ENCODE measurements at places on chromosomes 1 and 21.

- DNase-seq: no peak
Observed at GRCh38 chr1:202130297-202130721, 7.6 kb downstream of the GPR37L1 start.

DNA sequence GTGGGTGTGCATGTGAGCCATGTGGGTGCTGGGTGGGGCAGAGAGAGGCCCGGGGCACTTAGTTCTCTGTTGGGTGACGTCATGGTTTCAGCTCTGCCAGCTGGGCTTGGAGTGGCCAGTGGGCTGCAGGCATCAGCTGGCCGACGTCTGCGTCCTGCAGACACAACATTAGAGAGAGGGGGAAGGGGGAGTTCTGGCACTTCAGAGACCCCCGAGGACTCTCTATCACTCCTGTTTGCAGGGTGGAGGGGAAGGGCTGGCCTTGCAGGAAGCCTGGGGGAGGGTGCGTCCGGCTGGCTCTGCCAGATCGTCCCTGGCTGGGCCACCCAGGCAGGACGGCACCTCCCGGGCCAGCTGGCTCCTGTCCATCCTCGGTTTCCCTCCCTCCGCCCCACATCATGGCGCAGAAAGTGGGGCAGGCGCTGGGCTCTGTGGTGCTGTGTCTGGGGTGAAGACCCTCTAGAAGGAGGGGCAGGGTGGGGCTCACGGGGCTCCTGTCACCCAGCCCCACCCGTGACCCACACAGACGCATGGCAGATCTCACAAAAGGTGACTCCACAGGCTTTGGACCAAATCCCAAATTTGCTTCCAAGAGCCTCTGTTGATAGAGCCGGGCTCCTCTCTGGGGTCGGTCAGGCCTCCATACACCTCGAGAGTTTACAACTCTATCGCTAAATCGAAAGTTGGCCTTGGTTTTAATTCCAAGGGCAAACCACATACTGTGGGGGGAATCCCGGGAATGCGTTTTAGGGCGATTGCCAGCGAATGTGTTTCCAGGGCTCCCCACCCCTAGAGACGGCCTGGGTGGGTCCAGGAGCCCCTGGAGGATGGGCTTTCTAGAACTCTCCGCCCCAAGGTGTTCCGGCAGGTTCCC is 73.4 kb upstream of the TTC34 start:
- no peak for DNase-seq

DNA sequence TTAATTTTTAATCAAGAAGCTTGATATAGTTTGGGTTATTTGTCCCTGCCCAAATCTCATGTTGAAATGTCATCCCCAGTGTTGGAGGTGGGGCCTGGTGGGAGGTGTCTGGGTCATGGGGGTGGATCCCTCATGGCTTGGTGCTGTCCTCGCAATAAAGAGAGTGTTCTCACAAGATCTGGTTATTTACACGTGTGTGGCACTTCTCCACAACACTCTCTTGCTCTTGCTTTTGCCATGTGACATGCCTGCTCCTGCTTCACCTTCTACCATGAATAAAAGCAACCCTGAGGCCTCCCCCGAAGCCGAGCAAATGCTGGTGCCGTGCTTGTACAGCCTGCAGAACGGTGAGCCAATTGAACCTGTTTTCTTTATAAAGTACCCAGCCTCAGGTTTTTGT is 2.6 kb upstream of the CNIH3 start:
- DNase-seq: no peak

GRCh38 chr21:33047231-33047630 is 21.5 kb downstream of the OLIG2 start:
- no peak for DNase-seq

- no peak for DNase-seq
Observed at GRCh38 chr1:183239220-183239742, 53.2 kb downstream of the LAMC2 start.
